ENCODE measurements at places on chromosomes 7 and 10.

DNA sequence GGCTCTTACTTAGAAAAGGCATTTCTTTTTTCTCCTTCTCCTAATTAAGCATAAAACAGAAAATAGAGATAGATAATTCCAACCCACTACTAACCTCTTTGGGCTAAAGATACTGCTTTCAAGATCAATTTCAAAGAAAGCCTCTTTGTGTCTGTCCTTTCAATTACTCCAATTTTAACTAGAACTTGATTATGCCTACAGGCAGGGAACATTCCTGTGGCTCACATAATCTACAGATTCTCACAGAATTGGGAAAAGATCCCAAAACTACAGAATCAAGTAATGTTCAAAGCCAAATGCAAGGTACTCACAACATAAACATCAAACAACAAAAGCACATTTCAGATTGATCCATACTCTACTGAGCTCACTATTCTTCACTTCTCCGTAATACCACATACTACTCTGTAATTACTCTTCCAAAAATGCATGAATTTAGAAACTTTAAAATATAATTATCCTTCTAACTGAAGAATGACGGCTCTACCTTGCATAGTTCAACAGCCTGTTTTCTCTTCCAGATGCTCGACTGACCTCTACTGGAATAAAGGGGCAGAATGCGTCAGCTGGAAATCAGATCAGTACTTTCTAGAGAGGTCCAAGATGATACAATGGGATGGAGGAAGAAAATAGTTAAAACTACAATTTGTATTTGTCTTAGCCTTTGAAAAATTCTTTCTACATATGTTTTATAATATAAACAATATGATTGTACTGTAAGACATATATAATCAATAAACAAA, 3.9 kb downstream of the MTERF1 start:
- peak; percentile 73 for DNase-seq

DNA sequence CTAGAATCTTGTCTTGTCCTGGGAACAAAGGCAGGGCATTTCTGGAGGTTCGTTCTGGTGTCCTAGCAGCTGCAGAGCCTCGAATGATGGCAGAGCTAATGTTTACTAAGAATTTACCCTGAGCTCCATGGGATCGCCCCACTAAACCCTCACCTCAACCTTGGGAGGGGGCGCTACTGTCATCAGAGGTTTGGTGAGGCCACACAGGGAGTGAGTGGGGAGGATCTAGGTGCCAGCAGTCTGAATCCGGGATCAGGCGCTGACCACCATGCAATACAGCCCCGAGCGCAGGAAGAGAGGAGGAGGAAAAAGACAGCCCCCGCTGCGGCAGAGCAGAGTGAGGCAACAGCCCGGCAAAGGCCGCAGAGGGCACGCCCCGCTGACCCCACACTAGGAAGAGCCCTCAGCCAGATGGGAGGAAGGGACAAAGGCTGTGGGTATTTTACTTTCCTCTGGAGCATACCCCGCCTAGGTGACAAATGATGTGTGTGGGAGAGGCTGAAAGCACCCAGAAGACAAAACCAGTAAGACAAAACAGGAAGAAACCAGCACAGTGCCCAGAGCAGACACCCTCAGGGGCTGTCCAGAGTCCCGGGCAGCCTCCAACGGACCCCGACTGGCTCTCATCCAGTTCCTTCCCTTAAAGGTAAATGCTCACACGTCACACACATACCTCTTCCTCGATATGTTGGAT, 103.5 kb downstream of the FAM53B start:
- no peak for DNase-seq

- DNase-seq, result no peak
Observed at GRCh38 chr7:2624293-2624886, 7.4 kb upstream of the TTYH3 start.

- DNase-seq, result no peak
Observed at GRCh38 chr10:133235265-133235855, 2.3 kb upstream of the VENTX start.

GRCh38 chr7:47441796-47442604, 139.9 kb downstream of the TNS3 start:
- no peak for DNase-seq

DNA sequence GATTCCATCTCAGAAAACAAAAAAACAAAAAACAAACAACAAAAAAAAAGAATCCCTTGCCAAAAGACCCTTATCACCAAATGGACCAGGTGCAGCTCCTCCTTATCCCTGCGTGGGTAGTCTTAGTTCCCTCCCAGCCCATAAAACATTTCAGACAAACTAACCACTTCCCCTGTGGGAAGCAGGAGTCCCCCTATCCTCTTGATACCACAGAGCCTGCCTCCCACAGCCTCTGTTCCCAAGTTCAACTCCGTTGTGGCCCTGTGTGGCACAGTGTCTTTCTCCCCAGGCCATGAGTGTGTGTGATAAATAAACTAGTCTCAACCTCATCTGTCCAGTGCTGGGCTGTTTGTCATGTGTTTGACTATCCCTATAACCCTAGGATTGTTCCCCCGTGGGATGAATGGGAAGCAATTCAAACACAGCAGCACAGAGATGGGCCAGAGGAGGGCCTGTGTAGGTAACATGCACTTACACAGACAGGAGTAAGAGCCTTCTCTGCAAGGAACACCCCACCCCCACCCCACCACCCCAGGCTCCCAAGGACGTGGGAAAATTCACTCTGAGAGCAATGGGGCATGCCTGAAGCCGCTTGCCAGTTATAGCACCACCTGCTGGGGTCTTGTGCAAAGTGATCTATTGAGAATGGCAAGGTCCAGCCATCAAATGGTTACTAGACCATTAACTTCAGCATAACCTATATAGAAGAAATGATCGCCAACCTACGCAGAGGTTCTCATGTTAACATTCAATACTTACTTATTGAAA, 147.1 kb upstream of the GHITM start:
- peak; percentile 65 for DNase-seq
